ENCODE measurements at places on chromosomes 6 and 20.

DNA sequence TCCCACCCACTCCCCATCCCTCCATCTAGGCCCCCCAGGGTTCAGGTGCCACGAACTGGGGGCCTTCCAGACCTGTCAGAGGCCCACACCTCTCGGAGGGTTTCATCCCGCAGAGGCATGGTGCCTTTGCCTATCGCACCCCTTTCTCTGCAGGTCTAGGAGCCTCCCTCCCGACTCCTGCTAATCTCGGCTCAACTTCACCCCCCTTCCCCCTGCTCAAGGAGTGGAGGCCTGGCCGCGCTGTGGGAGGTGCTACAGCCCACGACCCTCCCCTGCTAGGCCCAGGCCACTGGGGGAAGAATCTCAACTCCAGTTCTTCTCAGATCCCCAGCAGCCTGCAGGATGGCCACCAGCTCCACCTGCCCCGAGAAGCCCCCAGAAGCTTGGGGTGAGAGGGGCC lies at the start of gene TULP1:
TSS of gene TULP1 (minus strand) at position 157 of the 400 bp plus-strand sequence. CDS start at position 119, 38 bp downstream.
- DNase-seq, result no peak

GRCh38 chr6:147434516-147434915 lies 74.0 kb upstream of the SAMD5 start:
- no peak for DNase-seq

DNA sequence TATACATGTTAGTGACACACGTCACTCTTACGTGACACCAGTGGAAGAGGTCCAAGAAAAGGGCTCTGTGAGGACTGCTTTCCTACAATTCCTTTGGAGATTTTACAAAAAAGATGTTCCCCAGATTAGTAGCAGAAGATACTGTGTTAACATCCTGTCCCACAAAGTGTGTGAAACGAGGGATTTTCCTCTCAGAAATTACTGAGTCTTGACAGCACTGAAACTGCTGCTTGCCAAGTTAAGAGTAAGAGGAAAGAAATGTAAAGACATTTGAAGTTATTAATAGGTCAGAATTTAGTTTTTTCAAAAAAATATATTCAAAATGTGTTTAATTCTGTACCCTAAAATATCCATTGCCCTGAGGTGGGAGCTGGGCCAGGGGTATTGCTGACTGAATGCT lies 58.8 kb upstream of the MAP7 start:
- DNase-seq, result no peak

DNA sequence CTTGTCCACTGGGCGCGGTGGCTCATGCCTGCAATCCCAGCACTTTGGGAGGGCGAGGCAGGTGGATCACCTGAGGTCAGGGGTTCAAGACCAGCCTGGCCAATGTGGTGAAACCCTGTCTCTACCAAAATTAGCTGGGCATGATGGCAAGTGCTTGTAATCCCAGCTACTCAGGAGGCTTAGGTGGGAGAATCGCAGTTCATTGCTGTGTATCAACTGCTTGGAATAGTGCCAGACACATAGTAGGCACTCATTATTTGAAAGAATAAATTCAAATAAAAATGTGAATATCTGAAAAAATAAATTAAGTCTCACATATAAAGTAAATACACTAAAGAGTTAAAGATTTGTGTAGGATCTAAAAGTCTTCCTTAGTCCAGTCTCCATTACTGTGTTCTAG lies 1.9 kb downstream of the PAK1IP1 start:
- DNase-seq, result no peak

DNA sequence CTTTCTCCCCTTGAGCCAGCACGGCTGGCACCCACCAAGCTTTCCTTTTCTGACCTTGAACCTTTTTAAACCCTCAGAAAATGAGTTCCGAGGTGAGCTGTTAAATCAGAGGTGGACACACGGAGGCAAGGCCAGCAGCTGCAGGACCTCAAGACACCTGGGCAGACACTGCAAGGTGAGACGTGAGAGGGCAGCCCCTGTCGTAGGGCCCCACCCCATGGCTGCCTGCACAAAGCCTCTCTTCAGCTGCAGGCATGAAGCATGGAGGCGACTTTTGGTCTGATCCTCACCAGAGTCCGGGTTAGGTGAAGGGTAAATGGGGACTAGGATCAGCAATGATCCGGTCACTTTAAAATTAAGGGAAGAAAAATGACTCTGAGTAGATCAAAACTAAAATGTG lies 25.7 kb downstream of the MYT1 start:
- no peak for DNase-seq

GRCh38 chr6:42929821-42930360 lies 611 bp downstream of the CNPY3 start:
- peak; percentile 95 for DNase-seq

DNA sequence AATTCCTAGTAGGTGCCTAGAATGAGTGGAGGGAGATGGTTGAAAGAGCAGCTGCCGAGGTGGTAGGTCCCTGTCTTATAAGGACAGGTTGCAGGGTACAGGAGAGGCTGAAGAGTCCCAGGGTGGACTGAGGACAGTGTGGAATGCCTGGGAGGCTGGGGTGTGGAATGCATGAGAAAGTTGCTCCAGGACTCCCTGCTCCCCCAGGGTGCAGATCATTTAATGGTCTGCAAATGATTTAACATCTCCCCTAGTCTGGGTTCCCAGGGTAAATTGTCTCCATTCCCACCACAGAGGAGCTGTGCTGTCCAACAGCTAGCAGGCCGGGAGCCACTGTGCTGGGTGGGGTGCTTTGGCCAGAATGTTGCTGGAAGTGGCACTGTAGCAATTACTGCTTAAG lies 76.0 kb downstream of the CD83 start:
- DNase-seq, result no peak

DNA sequence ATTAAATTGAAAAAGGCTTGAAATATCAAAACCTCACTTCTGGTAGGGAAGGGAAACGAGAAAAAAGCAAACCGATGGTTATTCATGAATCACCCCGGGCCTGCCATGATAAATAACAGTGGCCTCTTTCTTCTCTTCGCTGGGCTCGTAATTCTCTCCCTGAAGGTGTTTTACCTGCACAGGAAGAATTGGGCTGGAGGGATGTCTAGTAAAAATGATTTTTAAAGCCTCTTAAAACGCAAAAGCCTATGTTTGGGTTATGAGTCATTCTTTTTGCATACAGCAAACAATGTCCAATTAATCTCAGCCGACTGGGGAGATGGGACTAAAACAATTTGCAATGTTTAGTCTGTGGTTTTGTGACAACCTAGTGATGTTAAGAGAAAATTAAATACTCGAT lies 16.8 kb downstream of the LINC00237 start:
- no peak for DNase-seq

DNA sequence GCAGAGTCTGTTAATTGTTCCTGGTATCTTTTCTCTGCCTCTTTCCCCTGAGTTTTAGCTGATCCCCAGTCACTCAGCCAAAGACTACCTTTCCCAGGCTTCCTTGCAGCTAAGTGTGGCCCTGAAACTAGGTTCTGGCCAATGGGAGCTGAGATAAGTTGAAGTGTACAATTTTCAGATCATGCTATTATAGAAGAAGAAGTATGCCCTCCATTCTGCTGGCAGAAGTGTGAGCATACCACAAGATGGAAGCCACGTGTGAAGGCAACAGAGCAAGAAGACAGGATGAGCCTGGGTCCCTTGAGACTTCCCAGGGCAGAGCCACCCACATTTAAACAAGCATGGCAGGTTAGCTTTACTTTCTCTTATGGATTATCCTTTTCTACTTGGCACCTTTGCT lies 273.2 kb downstream of the HIVEP2 start:
- no peak for DNase-seq

GRCh38 chr20:32155017-32155981 lies 45.8 kb downstream of the TM9SF4 start:
- peak; percentile 57 for DNase-seq

- no peak for DNase-seq
These were observed 4.5 kb upstream of the EPB41L2 start for GRCh38 chr6:131067521-131067920.

DNA sequence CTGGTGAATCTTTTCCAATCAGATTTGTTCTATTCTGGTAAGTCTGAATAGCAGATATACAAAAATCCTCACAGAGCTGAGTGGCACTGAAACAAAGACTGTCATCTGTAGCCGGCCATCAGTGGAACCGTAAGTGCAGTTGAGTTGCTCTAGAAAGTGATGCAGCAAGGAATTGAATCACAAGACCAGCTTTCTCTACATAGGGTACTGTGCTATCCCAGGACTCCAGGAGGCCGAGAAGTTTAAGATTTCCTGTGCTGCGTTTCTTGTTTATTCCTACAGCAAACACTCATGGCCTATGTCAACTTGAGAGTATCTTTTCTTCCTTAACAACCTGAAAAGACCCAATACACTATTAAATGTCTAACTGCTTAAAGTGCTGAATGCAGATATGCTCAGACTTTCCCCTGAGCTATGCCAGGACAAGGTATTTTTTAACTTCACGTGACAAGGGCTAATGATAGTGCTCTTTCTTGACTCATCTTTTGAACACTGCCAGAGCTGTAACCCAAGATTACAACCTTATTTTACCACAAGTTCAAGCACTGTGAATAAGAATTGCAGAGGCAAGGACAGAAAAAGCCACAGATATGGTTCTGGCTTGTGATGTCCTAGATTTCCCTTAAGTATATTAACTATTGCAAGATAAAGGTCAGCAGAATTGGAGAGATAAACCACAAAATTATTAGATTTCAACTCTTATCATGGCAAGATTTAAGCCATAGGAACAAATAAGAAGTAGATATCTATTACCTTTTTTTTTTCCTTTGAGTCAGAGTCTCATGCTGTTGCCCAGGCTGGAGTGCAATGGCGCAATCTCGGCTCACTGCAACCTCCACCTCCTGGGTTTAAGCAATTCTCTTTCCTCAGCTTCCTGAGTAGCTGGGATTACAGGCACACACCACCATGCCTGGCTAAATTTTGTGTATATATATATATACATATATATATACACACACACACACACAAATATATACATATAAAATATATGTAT lies 71.6 kb downstream of the GJA1 start:
- no peak for DNase-seq

DNA sequence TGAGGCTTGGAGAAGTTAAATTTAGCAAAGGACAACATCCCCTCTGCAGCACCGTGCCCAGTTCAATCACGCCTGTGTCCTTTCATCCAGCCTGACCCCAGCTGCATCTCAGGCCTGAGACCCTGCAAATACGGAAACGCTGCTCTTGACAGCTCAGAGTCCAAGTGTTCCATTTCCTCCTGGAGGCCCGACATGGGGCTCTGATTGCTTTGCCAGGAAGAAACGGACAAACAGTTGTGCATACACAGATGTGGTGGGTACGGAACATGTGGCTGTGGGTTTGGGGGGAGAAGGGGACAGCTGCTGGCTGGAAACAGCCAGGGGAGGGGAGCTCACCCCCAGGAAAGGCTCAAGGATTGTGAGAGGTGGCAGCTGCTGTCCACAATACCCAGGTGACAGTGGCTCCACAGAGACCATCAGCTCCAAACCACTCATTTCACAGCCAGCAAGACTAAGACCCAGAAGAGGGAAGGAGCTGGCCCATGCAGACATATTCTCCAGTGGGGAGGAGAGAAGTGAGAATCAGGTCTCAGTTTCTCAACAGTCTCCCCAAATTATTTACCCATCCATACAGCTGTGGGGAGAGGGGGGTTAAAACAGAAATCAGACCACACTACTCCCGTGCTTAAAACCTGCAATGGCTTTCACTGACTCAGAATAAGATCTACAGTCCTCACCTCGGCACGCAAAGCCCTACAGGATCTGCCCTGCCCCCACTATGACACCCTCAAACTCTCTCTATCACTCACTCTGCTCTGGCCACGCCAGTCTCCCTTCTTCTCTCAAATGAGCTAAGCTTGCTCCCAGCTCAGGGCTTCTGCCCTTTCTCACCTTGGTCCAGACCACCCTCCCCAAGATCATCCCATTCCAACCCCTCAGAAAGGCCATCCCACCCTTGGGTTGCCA lies 89.1 kb downstream of the PREX1 start:
- DNase-seq, result peak; percentile 39

GRCh38 chr20:38132910-38133501 lies 32.1 kb downstream of the TGM2 start:
- DNase-seq, result no peak

All from OCI-LY7 (cell line).